CD4-positive, alpha-beta T cell treated with Interleukin-4 for 4 hours (primary cell): ENCODE measurements at places on chromosomes 7 and 10.

- no peak for DNase-seq
Observed at GRCh38 chr7:18685971-18686370, 190.4 kb downstream of the HDAC9 start.

GRCh38 chr10:106942035-106942662 lies 222.4 kb downstream of the SORCS1 start:
- no peak for DNase-seq

DNA sequence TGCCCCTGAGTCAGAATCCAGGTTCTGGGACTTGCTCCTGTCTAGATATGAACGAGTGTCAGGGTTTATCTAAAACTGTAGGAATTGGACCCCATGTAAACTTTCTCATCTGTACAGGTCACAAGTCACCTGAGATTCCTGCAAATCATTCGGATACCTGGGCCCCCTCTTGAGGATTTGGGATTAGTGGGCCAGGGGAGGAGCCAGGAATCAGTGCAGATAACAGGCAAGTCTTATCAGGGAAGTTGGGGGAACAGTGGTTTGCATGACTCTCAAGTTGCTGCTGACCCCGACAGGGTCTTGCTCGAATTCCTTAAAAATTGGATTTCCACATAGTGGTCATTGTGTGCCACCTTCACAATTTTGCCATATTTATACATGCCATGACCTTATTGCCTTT lies 188.4 kb upstream of the LYZL1 start:
- no peak for DNase-seq

DNA sequence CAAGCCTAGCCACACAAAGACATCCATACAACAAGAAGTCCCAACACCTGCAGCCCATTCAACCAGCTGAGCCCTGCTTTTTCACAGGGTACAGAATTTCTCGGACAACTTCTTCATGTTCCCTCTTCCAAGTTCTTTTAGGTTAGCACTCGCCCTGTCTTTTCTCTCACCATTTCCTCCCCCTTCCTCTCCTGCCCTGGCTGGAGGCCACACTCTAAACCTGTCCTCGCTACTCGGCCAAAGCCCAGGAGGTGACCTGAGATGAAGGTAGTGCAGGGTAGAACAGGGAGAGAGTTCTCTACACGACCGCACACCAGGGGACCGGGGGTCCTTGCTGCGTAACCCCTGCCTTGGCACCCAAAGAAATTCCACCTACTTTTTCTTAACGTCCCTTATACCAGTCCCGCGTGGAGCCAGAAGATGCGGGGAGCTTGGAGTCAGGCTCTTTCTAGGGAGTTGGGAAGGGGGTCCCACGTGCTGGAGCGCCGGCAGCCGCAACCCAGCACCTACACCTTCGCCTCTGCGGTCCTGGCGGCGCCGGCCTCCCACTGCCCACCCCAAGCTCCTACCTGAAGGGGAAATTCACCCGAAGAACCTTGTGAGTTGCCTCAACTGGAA lies 16.0 kb upstream of the DLX6 start:
- no peak for DNase-seq

DNA sequence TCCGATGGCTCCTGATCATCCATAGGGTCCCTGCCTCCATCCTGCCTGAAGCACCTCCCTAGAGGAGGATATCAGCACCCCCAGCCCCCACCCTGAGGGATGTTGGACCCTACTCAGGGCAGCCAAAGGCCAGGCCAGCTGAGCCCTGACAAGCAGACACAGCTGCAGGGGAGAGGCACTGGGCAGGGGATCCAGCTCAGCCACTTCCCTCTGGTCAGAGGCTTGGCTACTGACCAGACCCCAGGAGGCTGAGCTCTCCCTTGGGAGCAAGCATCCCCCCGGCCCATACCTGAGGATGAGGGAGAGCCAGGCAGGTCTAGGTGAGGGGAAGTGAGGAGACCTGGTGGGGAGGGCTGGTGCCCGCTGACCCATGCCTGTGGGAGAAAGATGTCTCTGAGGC lies 6.6 kb downstream of the LDB3 start:
- DNase-seq = no peak

DNA sequence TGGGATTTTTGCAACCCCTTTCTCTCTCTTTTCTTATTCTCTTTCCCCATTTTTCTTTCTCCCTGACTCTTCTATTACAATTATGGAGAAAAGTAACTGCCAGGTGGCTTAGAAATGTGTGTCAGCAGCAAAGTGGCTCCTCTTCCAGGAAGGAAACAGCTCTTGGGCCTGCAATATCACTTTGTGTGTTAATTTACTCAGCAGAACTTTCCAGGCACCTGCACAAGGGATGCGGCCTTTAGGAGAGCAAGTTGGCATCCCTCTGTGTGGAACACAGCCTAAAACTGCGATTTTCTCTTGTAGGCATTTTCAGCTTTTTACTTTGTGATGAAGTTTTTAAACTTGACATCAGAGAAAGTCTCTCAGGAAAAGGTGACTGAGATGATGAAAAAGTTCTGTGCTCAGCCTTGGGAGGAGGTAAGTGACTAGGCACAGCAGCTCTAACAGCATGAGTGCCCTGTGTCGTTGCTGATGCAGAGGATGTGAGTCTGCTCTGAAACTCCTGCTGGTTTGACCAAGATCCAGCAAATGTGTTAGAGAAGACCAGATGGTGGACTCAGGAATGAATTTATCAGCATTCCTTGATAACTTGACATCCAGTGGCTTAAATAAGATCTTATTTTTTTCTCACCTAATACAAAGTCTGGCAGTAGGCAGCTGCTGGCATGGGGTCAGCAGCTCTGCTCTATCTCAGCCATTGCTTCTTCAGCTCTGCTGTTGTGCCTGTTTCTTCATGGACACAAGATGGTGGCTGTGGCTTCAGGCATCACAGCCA lies 47.4 kb upstream of the CC2D2B start:
- DNase-seq = no peak

GRCh38 chr10:63819753-63820329 lies 298.6 kb downstream of the REEP3 start:
- no peak for DNase-seq

DNA sequence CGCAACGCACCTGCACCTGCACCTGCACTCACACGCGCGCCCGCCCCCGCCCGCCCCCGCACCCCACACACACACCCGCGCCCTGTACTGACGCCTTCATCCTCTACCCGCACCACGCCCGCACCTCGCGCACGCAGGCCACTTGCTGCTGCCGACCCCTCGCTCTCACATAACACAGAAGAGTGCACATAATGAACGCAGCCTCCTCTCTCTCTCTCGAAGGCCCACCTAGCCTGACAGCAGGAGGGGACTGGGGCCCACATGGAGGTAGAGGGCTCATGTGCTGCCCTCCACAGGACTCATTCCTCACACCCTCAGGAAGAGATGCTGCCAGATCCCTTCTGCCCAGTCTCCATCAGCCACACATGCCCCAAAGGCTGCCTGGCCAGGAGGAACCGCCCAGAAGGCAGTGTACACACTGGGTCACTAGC lies 432 bp upstream of the CAMK2B start:
- DNase-seq = no peak

DNA sequence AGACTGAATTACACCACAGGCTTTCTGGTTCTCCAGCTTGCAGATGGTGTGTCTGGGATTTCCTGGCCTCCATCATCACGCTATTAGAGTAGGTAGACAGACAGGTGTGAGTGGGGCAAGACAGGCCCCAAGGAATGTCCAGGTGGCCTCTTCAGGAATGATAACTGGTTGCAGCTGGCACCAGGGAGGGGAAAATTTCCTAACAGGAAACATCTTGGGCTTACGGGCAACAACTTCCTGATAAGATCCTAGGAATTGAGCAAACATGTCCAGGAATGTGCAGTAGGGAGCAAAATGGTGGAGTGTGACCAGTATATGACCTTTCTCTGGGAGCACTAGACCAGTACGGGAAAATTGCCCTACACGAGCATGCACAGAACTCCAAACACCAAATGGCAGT lies 11.3 kb downstream of the XRCC2 start:
- DNase-seq = no peak

GRCh38 chr10:97401455-97401919 lies 347 bp upstream of the RRP12 start:
- DNase-seq = no peak

DNA sequence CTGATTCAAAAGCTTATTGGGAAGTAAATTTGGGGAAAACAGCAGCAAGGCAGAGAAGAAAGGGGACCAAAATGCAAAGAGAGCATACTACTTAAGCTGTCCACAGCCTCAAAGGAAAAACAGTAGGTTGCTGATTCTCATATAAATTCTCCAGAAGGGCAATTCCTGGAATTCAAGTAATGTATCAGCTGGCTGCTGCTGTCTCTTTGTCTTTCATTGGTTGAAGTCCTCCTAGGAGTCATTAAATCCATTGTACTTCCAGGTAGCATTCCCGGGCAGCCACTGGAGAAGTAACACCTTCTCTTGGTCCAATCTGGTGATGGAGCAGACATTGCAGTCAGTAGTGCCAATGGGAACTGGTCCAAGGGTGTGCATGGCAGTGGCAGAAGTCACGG lies 22.7 kb downstream of the BET1 start:
- no peak for DNase-seq

GRCh38 chr7:2521952-2522591 lies 2.5 kb downstream of the LFNG start:
- DNase-seq = peak; percentile 88

- DNase-seq = no peak
Observed at GRCh38 chr7:94386416-94386815, 8.3 kb upstream of the COL1A2 start.

GRCh38 chr7:129334473-129334872 lies 99.8 kb upstream of the STRIP2 start:
- no peak for DNase-seq

DNA sequence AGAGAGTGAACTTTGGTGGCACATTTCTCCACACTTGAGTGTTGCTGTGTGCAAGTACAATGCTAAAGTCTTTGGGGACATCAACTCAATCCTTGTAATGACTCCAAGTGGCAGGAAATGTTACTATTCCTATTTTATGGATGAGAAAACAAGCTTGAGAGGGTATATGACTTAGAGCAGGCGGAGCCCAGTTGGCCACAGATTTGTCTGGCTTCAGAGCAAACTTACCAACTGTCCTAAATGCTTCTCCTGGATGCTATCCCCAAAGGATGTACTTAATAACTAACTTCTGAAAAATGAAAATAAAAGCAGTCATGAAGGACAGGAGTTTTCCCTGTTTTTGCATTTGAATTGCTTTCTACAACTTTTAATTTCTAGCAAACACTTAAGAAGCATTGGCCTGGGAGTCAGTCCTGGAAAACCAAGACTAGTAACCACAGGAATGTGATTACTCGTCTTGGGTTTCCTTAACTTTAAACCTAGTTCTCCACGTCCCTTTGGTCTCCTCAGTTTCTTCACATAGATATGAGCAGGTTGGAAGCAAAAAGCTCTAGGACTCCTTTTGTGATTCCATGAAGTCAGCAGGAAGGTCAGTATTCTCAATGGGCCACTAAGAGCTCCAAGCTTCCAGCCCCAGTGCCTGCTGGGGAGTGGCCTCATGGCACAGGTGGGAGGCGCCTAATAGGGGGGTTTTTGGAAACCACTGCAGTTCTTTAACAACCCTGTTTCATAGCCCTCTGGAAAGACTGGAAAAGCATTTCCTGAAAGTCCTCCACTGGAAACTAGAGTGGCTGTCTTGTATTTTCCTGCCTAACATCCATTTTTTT lies 140.8 kb downstream of the GLCCI1 start:
- no peak for DNase-seq

GRCh38 chr10:78559661-78560340 lies 509.0 kb upstream of the ZMIZ1 start:
- no peak for DNase-seq

DNA sequence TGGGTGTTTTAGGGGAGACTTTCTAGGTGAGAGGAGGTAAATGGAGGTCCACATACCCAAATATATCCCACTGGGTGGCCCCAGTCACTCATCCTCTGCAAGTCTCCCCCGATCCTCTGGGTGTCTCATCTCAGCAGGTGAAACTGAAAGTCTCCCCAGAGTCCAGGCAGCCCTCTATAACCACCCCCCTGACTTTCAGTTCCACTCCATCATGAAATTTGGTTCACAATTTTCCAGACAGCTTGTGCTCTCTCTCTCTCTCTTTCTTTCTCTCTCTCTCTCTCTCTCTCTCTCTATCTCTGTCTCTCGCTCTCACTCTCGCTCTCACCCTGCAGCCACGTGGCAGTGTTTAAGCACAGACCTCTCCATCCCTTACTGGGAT lies 56.7 kb upstream of the ELN start:
- no peak for DNase-seq

GRCh38 chr10:74589851-74590250 lies 236.5 kb upstream of the KAT6B start:
- no peak for DNase-seq

GRCh38 chr7:142917447-142917846 lies 16.1 kb downstream of the TRPV5 start:
- no peak for DNase-seq

DNA sequence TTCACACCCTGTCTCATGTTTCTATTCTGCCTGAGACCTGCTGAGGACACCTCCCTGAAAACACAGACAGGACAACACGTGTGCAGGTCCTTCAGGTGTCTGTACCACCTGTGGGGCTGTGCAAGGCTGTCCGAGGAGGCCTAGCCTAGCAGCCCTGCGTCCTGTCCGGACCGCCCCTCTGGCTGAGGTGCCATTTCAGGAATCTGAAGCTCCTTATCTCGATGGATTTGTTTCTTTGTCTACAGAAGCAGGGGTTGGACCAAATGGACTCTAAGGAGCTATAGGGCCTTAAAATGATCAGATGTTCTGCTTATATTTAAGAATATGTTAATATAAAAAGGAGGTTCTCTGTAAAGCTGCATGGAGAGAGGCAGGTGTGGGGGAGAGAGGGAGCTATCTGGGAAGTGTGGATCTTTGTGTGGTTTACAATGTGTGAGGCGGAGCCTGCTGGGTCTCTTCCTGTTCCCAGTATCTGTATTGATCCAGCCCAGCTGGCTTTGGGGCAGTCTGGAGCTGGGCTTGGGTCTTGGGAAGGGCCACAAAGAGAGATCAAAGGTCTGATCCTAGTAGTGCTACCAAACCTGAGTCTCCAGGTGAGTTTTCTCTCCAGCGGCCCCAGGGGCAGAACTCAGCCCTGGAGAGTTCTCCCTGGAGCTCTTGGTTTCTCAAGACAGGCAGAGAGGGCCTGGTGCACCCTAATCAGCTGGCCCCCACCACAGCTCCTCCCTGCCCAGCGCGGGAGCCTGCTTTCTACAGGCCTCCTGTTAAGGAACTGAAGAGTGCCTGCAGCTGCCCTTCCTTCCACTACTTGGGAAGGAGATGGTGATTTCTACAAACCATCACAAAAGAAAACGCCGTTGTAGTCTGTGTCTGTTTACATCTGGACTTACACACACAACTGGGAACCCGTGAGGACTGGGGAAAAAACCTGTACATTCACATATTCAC lies 3.4 kb upstream of the MNX1 start:
- DNase-seq = no peak

GRCh38 chr10:34018784-34019183 lies 684.3 kb upstream of the NRP1 start:
- DNase-seq = no peak
